ENCODE measurements at places on chromosomes 1 and 21.

GRCh38 chr1:119954476-119955422, 58.4 kb upstream of the ADAM30 start:
- DNase-seq = no peak

DNA sequence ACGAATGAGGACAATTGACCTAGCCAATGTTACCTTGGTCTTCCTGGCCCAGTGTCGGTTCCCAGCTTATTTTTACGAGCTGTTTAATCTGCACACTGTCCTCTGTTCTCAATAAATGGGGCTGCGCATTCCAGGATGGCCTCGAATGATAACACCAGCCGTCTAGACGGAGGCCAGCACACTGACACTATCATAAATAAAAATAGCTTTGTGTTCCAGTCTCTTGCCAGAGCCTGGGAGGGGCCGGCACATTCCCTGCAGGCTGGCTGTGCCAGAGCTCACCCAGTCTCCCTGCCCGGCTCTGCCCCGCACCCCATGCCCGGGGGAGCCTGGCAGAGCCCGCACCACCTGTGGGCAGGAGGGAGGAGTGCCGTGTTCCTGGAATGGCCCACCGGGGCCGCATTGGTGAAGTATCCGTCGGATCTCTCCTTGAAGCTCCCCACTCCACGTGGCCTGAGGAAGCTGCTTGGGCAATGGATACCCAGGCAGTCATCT, 92.1 kb downstream of the SPSB1 start:
- peak; percentile 86 for DNase-seq

DNA sequence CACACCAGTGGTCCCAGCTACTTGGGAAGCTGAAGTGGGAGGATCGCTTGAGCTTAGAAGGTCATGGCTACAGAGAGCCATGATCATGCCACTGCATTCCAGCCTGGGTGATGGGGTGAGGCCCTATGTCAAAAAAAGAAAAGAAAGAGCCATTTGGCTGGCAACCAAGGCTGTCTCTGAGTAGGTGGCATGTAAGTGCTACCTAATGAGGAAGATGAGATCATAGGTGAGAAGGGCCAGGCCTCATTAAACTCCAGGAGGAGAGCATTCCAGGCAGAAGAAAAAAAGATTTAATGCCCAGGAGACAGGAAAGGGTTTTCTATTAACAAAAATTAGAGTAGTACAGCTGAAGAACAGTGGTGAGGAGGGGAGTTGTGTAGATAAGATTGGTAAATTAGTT, 103.4 kb upstream of the ZNF678 start:
- DNase-seq = no peak

DNA sequence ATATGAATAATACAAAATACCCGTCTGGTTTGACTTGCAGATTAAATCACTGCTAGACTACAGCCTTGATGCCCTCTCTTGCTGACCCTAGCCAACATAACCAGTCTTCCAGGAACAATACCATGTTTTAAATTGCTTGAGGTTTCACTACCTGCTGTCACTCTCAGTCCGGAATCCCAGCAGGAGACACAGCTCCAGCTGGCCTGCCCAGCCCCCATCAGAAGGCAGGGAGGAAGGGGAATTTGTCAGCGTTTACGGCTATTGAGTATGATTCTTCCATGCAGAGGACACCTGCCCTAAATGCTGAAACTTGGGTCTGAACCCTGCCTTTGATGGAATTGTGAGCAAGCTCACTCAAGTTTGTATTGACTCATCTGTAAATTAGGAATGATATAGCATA, 33.0 kb downstream of the ZNF496 start:
- DNase-seq = no peak

- no peak for DNase-seq
Measured at GRCh38 chr21:33135925-33136324, 66.0 kb downstream of the OLIG1 start.

- DNase-seq = no peak
Measured at GRCh38 chr1:230286166-230286889, 139.8 kb downstream of the PGBD5 start.

GRCh38 chr1:112074711-112075110, 85.2 kb upstream of the KCND3 start:
- DNase-seq = peak; percentile 18

Measured in globus pallidus (tissue), 1 donor.